Stimulated activated CD4-positive, alpha-beta T cell treated with anti-CD3 and anti-CD28 coated beads, Interleukin-1b, Interleukin-23, amount 100 ng/mL, for 1 hour (primary cell): ENCODE measurements at places on chromosomes 6 and 20.

DNA sequence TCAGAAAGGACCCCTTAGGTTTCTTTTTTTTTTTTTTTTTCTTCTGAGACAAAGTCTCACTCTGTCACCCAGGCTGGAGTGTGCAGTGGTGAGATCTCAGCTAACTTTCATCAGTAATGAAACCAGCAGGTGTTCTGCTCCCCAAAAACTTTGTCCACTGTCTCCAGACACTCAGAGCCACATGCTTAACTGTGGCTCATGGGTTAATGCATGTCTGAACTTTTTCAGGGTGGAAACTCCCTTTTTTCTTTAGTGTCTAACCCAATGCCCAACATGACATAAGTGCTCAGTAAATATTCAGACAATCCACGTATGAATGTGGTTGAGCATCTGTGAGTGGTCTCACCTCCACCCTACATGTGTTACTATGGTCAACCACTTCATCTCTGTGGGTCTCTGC, 45.4 kb downstream of the MYB start:
- DNase-seq, result no peak

- DNase-seq, result no peak
Observed at GRCh38 chr20:20837574-20838021, 125.2 kb upstream of the RALGAPA2 start.

DNA sequence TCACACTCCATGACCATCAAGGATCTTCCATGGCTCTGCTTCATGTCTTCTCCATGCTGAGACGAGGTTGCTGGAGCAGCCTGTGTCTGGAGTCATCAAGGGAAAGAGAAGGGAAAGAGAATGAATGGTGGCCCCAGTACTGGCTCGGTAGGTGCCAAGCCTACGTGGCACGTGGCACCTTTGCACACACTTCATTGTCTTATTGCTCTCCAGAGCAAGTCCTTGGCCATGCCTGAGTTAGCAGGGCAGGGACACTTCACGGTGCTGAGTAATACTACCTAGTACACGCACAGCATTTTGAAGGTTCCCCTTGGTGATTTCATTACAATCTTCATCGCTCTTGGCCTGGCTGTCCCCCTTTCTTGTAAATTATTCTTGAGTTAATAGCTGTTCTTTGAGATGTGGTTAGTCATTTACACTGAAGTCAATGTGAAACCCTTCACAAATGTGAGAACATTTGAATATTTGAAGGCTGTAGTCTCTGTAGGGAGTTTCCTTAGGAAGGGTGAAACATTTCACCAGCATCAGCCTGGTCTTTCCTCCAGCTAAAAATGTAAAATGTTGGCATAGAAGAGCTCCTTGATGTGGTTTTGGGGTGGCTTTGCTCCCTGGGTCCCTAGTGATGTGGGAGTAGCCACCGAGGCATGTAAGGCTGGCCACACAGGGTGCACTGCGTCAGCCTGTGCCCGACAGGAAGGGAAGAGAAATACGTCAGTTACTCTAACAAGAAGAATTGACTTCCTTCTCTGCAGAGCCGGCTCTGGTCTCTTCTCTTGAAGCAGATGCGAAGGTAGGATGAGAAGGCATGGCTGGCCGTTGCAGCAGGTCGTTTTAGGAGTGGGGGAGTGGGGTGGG, at the start of gene SYTL3:
Gene SYTL3, plus strand, starts transcription at position 766 of the 855 bp plus-strand sequence. CDS start 13,215 bp downstream, outside the sequence.
- peak; percentile 39 for DNase-seq

GRCh38 chr20:64022671-64023360, 13.2 kb upstream of the C20orf204 start:
- no peak for DNase-seq

GRCh38 chr20:50221501-50222308, 31.1 kb downstream of the CEBPB start:
- DNase-seq, result no peak

GRCh38 chr6:43086022-43086658, 10.0 kb downstream of the PTK7 start:
- DNase-seq, result no peak
